Activated CD8-positive, alpha-beta memory T cell treated with anti-CD3 and anti-CD28 coated beads for 1 hour (primary cell): ENCODE measurements at places on chromosomes 11 and 22.

DNA sequence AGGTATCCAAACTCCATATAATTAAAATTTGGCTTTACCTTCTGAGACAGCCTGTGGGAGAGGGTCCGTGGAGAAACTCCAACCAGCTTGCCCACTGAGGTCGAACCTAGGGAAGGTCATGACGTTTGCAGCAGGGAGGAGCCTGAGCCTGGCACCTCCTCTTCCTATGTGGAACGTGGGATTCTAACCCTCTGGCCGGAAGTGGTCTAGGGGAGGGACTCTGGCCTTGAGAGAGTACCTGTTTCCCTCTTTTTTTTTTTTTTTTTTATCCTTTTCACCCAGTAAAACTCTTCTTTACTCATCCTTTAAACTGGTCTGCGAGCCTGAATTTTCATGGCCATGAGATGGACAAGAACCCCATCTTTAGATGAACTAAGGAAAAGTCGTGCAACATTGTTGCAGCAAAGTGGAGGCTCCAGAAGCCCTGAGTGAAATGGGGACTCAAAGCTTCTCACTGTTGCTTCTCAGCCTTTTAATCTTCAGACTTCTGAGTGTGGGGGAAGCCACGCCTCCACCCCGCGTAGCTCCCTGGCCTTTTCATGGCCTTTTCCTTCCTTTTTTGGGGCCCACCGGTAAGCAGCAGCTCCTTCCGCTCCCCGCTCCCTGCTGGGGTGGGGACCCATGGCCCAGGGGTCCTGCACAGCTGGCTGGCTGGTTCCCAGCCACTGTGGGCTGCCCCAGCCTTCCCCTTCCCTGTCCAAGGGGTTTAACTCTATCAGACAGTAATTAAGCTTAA, 1359.9 kb downstream of the LRRC4C start:
- no peak for DNase-seq

- DNase-seq: no peak
These were observed 1.4 kb downstream of the FOSL1 start for GRCh38 chr11:65898656-65899355.

- DNase-seq: no peak
These were observed 46.2 kb downstream of the SHANK2 start for GRCh38 chr11:71206186-71206585.

GRCh38 chr11:31262761-31263160, 106.8 kb downstream of the DCDC1 start:
- DNase-seq: no peak

DNA sequence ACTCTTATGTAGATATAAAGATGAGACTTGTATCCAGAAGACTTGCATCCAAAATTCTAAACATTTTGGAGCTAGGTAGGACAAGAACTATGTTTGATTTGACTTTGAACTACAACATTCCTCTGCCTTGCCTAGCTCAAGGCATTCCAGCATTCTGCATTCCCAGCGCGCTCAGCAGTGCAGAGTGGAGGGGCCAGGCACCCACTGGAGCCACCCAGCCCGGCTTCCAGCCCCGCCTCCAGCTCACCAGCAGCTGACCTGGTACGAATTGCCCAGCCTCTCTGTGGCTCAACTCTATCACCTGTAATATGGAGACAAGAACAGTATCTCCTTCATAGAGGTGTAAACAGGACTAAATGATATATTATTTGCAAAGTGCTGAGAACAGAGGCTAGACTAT, 28.8 kb downstream of the PRDM10 start:
- DNase-seq: no peak

- DNase-seq: peak; percentile 85
These were observed 1.3 kb upstream of the ESAM start for GRCh38 chr11:124763156-124763947.

DNA sequence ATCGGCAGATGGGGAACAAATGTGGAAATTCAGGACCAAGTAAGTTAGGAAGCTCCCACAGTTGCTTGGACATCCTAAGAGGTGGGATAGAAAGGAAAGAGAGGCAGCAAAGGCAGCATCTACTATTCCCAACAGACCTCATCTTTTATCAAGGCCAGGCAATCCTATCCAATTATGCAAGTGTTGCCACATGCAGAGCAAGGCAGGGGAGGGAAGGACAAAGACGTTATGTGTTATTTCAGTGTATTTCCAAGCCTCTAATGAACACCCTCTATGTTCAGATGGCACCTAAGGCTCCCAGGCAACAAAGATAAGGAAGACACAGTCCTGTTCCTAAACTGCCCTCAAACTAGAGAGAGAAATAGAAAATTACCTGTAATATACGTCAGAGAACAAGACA, 9.2 kb downstream of the TIGD3 start:
- no peak for DNase-seq

- DNase-seq: no peak
These were observed 19.2 kb downstream of the NTM start for GRCh38 chr11:131389582-131389981.

DNA sequence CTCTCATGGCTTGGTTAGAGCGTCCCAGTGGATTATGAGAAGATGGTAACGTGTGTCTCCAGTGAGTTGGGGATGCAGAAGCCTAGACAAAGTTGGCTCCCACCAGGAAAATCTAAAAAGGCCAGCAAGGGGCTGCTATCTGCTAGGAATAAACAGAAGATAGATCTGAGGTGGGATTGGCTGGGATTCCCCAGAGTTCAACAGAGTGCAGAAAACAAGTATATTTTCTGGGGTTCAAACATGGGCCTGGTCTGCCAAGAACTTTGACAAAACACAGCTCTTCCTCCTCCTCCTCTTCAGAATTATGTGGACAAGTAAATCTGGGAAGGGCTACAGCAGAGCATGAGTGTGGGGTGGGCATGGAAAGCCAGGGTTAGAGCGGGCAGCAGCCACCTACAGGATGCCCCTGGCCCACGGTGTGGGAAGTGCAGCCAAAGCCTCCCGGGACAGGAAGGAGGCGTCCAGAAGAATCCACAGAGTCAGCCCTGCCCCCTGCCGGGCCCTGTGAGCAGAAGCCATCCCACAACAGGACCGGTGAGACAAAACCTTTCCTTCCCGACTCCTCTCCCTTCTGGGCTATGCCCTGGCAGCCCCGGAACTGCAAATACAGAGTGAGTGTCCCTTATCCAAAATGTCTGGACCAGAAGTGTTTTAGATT, 67.1 kb downstream of the CD82 start:
- no peak for DNase-seq

- no peak for DNase-seq
These were observed at the start of gene LRP4 for GRCh38 chr11:46918083-46918787. LRP4 (minus strand) TSS chr11:46918550; CDS start chr11:46918379, 171 bp downstream.

GRCh38 chr22:29901354-29901753, 18.4 kb downstream of the MTMR3 start:
- no peak for DNase-seq

- DNase-seq: no peak
These were observed 572.2 kb downstream of the TBC1D22A start for GRCh38 chr22:47334601-47335000.

- DNase-seq: no peak
These were observed 23.3 kb upstream of the EIF3D start for GRCh38 chr22:36552289-36552688.

- DNase-seq: no peak
These were observed 56.8 kb upstream of the THY1 start for GRCh38 chr11:119479685-119480275.

GRCh38 chr11:35098855-35099254, 40.1 kb upstream of the CD44 start:
- no peak for DNase-seq

DNA sequence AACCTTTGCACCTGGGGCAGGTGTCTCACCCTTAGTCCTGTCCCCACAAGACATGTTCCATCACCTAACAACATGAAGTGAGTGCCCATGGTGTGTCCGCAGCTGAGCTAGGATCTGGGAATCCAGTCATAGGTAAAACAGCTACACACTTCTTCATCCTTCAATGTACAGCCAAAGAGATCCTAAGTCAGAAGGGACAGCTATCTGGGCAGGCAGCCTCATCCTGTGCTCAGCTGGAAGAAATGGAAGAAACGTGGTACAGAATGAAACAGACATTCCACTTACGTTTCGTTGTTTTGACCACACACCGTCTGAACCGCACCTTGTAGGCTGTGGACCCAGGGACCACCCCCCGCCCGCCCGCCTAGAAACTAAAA, 30.8 kb downstream of the PDGFB start:
- no peak for DNase-seq

GRCh38 chr11:113971506-113972195, 3.3 kb upstream of the HTR3A start:
- DNase-seq: no peak

DNA sequence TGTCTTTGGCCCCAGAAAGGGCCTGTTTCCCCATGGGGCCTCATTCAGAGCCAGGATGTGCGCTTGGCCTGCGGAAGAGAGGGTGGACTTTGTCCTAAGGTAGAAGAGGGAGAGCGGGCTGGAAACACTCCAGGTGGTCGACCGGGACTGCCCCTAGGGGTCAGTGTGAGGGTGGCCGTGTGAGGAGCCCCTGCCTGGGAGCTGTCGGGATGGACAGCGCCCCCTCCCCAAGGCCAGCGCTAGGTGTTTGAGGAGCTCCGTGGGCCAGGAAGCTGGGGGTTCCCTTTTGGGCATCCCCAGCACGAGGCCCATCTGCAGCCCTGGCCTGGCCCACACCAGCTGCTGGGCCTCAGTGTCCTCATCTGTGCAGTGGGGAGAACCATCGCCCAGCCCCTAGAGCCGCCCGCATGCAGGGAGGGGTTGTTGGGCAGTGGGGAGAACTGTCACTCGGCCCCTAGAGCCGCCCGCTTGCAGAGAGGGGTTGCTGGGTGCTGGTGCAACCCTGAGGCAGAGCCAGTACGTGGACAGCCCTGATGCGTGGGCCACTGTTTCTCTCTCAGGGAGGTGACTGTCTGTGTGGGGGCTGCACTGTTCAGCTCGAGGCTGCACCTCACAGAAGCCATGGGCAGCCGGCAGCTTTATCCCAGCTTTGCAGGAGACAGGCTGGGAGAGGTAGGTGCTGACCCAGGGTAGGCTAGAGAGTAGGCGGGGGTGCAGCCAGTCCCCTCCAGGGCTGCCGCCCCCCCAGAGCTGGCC, 1319.9 kb downstream of the BRD1 start:
- no peak for DNase-seq
